ENCODE measurements at places on chromosomes 6 and 20. TPM values are rescaled to one million over a fixed set of nuclear protein-coding genes. Genes with fewer than 3 reads are reported as not detected.

The COL11A2 gene
- 11.9 TPM for total RNA-seq

DNA sequence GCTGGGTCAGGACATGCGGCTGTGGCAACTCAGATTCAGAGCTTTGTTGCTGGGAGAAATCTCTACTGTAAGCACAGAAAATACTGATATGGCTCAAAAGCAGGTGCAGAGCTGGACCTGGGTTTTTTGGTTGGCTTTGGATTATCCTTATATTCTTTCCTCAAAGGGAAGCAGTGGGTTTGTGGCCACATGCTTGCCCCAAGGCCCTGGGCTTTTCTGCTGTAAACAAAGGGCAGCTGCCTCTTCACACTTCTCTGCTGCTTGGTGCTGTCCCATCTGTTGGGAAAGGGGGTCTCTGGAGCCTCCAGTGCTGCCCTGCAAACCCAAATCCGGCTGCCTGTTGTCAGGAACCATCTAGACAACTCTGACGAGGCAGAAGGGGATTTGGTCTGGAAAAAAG lies 52.4 kb downstream of the ANKRD6 start:
- no peak overlapping the region for H3K4me3 ChIP-seq
- peaks cover 20% of the 10 kb centered on the region for H3K4me1 ChIP-seq
- no peaks in the 10 kb centered on the region for H3K27me3 ChIP-seq
- H3K27ac ChIP-seq, result no peak overlapping the region
- no peaks in the 10 kb centered on the region for H3K36me3 ChIP-seq
- no peak for DNase-seq

DNA sequence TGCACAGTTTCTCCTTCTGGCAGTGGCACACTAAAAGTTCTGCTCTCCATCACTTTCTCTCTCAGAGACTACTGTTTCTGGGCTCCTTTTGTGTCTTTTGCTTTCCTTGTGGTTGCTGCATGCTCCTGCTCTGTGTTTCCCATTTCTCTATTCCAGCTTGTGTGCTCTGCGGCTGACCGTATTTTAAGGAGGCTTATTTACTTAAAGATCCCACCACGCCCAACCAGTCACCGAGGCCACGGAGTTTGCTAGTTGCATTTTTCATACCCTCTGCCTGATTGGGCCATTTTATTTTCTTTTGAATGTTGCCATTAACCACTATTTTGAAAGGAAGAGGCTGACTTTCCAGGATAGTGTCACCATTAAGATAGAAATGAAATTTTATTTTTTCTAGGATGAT lies 626.4 kb upstream of the MMS22L start:
- H3K27ac ChIP-seq, result no peak overlapping the region
- no peaks in the 10 kb centered on the region for H3K27me3 ChIP-seq
- H3K36me3 ChIP-seq, result no peaks in the 10 kb centered on the region
- no peak for DNase-seq
- H3K4me1 ChIP-seq, result no peaks in the 10 kb centered on the region

The OTOR gene
- not detected for total RNA-seq

DNA sequence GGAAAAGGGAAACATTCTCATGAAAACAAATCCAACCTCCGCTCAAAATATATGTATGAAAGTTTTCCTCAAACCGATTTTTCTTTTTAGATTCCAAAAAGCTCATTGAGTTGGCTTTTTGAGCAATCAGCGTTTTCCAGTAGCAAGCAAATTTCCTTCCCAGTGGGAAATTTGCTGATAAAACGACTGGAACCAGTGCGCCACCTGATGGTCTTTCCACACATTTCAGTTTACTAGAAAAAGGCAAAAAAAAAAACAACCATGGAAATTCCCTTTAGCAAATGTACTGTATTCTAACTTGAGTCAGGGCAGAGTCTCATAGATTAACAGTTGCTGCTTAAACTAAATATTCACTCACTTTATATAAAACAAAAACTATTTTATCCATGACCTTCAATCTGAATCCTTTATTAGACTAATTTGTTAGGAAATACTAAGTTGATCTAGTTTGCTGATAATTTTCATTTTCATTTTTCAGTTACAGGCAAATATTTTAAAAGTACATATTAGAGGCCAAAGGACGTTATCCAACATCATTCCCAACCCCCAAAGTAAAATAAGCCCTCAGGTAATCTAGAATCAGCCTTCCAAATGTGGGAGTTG lies 271.5 kb downstream of the FOXA2 start:
- H3K4me1 ChIP-seq, result peaks cover 5% of the 10 kb centered on the region
- H3K4me3 ChIP-seq, result no peak overlapping the region
- H3K27me3 ChIP-seq, result peaks cover 62% of the 10 kb centered on the region

The YWHAB gene
- 183 TPM for total RNA-seq

DNA sequence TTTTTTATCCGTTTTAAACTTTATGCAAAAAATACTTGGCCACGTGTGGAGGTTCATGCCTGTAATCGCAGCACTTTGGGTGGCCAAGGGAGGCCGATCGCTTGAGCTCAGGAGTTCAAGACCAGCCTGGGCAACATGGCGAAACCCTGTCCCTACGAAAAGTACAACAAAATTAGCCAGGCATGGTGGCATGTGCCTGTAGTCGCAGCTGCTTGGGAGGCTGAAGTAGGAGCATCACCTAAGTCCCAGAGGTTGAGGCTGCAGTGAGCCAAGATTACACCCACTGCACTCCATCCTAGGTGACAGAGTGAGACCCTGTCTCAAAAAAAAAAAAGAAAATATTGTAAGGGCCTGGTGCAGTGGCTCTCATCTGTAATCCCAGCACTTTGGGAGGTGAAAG lies 45.0 kb downstream of the CSE1L start:
- no peaks in the 10 kb centered on the region for H3K4me1 ChIP-seq
- DNase-seq, result no peak
- H3K4me3 ChIP-seq, result no peak overlapping the region

The LPIN3 gene
- 17.5 TPM for total RNA-seq

The ROMO1 gene
- total RNA-seq, result 131 TPM

- no peak overlapping the region for H3K27ac ChIP-seq
- peaks cover 15% of the 10 kb centered on the region for H3K4me1 ChIP-seq
- peaks cover 18% of the 10 kb centered on the region for H3K36me3 ChIP-seq
- no peak overlapping the region for H3K4me3 ChIP-seq
Measured at GRCh38 chr6:38573801-38574395, 65.8 kb downstream of the BTBD9 start.

- no peaks in the 10 kb centered on the region for H3K4me1 ChIP-seq
- no peaks in the 10 kb centered on the region for H3K36me3 ChIP-seq
- no peak for DNase-seq
- no peak overlapping the region for H3K27ac ChIP-seq
Measured at GRCh38 chr6:105872249-105872648, 213.9 kb upstream of the PRDM1 start.
